Cortex of kidney (tissue), 1 donor: ENCODE measurements at places on chromosomes 11 and 22.

DNA sequence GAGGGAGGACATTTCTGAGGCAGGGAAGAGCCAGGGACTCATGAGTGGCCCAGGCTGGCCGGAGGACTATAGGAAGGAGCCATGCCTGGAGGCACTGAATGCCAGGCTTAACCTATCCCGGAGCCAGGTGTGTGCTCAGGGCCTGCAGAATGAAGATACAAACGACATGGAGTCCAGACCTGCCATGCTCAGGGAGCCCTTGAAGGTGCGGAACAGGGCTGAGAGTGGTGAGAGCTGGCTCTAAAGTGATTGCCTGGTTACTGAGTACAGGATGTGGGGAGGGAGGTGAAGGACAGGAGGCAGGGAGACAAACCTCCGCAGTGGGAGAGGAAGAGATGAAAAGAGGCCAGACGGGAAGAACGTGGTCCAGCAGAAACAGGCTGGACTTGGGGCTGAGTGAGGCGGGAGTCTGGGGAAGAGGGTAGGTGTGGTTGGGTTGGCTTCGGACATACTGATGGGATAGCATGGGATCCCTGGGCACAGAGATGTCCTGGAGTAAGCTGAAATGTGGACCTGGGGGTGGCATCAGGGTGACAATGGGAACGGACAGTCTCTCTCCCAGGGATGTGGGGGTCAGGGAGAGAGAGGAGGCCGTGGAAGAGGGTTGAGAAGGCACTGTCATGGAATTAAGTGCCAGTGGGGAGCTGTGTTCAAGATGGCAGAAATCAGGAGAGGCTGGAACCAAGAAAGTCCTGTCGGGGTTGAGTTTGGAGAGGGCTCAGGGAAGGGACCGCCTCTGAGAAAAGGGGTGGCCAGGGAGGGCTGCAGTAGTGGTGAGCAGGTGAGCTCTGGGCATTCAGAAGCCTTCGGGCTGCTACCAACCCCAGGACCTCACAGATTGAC lies 1.5 kb upstream of the ANKRD13D start:
- DNase-seq: no peak

DNA sequence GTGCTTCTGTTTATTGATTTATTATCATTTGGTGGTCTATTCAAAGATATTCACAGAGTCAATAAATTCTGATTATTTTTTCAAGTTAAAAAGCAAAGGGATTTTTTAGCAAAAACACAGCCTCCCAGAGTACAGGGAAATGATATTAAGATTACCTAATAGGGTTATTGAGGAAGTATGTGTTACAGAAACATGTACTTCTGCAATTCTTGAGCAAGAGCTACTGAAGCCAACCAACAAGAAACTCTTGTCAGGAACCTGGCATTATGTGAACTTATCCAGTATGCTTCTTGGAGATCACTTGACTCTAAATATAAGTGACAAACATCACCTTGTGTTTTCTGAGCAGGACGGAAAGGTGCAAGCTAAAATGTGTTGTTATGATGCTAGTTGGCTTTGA lies 42.0 kb upstream of the CARD18 start:
- DNase-seq: no peak

- no peak for DNase-seq
These were observed 56.5 kb upstream of the SHISAL1 start for GRCh38 chr22:44369293-44369661.

- DNase-seq: no peak
These were observed 51.2 kb downstream of the FZD4 start for GRCh38 chr11:86904001-86904400.

GRCh38 chr11:126438272-126438671 lies 82.8 kb downstream of the ST3GAL4 start:
- DNase-seq: no peak

- no peak for DNase-seq
These were observed 23.0 kb downstream of the PAX6 start for GRCh38 chr11:31788085-31788484.

GRCh38 chr11:75845324-75845723 lies 30.3 kb downstream of the UVRAG start:
- DNase-seq: no peak

DNA sequence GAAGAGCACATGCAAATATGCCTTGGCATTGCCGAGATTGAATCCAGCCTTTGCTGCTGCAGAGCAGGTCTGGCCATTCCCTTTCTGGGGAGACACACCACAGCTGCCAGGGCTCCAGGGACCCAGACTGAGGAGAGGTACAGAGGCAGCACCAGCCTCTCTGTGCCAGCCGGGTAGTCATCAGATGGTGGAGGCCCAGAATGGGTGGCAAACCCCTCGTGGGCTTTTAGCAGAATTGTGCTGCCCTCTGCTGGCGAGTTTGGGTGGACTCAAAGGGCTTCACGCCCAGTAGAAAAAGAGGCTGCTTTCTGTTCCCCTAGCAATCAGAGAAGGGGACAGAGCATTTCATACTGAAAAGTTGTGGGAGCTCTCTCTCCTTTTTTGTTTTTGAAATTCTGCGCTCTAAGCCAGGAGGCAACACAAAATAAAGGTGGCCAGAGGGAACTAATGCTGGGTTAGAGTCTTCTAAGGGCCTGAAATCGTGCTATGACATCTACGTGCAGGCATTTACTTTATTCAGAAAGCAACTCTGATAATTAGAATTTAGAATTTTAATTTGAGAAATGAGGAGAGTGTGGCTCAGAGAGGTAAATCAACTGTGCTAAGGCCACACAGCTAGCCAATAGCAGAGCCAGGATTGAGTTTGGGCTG lies 158.8 kb upstream of the NAV2 start:
- no peak for DNase-seq

DNA sequence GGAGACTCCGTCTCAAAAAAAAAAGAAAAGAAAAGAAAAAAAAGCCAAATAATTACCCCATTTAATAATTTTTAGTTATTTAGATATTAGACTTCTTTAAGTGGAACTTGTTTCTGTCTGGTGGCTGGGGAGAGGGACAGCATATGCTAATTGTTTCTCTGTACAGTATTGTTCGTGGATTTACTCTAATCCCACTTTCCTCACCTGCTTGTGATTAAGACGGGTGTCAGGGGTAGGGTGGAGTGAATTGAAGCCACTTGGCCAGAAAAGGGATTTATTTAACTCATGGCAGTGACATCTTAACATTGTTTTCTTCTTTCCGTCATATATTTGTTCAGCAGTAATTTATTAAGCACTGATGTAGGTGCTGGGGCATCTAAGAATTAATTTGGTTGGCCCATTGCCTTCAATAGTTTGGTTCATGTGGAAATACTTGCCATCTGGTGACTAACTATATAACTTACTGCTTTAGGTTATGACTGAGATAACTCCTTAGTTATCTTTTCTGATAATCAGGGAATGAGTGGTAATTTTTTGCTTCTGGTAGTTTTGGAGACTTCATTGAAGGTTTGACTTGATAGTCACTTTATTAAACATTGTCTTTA lies 4.6 kb downstream of the TNRC6B start:
- no peak for DNase-seq

DNA sequence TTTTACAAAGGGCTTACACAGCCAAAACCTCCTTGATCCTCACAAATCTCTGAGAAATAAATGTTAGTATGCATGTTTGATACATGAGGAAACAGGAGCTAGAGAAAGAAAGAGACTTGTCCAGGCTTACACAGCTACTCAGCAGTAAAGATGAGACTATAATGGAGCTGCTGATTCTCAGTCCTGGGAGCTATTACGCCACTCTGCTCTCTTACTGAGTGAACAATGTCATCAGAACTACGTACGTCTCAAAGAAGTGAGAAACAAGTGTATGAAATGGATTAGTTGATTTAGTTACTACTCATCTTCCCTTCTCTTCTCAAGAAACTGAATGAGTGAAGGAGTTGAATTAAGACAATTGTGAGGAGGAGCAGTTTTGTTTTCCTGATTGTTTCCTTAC lies 12.3 kb downstream of the MS4A6E start:
- no peak for DNase-seq

- no peak for DNase-seq
These were observed 61.6 kb upstream of the PTPN5 start for GRCh38 chr11:18853086-18853720.

DNA sequence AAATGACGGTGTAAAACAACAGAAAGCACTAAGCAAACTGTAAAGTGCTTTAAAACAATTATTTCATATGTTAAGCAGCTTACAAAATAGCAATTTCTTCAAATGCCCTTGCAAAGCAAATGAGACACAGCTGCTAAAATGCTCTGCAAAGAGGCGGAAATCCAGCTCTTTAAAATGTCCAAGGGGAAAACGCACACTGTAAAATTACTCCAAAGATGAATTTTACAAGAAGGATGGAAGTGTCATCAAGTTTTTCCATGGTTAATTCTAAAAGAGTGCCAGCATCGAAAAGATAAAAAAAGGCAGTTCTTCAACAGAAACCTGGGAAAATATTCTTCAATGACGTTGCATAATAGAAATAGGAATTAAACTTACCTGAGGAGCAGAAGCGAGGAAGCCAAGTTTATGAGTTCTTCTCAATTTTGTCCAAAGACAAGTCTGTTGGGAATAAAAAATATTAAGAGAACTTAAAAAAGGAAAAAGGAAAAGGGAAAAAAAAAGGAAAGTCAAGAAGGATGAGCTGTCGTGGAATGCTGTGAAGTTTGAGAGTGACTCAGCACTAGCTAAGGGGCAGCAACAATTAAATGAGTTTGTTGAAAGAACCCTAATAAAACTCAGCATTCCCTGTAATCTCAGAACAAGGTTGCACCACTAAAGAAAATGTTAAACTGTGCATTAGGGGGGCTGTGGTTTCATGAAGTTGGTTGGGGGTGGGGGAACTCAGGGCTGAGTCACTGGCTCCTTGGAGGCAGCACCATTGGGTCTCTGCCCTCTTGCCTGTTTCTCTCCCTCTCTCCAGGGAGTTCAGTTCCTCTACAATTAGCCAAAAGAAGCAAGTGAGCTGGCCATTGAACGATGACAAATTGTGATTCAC lies 64.2 kb upstream of the BLID start:
- DNase-seq: no peak

DNA sequence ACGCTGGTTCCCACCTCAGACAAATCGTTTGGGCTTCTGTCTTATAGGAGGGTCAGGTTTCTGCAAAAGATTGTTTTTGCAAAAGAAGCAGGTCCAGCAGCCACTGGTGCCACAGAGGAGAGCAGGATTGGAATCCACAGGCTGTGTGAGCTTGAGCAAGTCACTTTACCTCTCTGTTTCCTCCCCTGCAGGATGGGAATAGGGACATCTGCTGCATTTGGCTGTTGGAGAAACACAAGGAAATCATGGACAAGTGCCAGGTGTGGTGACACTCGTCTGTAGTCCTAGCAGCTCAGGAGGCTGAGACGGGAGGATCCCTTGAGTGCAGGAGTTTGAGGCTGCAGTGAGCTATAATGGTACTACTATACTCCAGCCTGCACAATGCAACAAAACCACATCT lies 422.6 kb downstream of the MN1 start:
- DNase-seq: no peak
